ENCODE measurements at places on chromosomes 12 and 14. TPM values are rescaled to one million over a fixed set of nuclear protein-coding genes. Genes with fewer than 3 reads are reported as not detected.

DNA sequence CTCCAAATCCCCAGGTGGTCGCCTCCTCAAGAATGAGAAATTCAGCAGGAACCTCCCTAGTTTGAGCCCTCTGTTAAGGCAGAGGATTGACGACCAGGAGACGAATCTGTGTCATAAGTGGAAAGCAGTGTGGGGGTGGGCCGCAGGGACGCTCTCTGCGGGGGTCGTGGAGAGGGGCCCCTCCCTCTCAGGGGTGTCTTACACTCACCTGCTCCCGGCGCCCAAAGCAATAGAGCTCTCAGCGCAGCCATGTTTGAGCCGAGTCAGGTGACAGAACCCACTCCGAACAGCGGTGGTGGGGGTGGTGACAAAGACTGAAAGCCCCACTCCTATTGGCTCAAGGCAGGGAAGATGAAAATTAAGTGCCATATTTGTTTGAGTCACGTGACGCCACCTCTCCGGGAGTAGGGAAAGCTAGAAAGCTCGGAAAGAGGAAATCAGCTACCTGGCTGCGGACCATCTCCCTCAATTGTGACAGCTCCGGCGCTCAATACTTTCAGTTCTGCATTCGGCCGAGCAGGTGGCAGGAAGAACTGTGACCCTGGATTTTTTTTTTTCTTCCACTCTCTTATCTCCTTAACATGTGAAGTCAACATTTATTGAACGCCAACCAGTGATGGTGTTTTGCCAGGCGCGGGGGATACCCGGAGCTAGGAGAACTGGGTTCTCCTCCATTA, at the start of gene ZFYVE26:
ZFYVE26 (minus strand) TSS at position 265 of the 677 bp plus-strand sequence. CDS start 627 bp downstream, outside the sequence.
- DNase-seq: peak; percentile 98

GRCh38 chr12:116135209-116135930, 142.1 kb downstream of the MED13L start:
- DNase-seq: no peak

RFLNA gene
- polyA plus RNA-seq: 1.8 TPM

GRCh38 chr12:53012928-53013327, 6.7 kb downstream of the EIF4B start:
- DNase-seq: no peak

DNA sequence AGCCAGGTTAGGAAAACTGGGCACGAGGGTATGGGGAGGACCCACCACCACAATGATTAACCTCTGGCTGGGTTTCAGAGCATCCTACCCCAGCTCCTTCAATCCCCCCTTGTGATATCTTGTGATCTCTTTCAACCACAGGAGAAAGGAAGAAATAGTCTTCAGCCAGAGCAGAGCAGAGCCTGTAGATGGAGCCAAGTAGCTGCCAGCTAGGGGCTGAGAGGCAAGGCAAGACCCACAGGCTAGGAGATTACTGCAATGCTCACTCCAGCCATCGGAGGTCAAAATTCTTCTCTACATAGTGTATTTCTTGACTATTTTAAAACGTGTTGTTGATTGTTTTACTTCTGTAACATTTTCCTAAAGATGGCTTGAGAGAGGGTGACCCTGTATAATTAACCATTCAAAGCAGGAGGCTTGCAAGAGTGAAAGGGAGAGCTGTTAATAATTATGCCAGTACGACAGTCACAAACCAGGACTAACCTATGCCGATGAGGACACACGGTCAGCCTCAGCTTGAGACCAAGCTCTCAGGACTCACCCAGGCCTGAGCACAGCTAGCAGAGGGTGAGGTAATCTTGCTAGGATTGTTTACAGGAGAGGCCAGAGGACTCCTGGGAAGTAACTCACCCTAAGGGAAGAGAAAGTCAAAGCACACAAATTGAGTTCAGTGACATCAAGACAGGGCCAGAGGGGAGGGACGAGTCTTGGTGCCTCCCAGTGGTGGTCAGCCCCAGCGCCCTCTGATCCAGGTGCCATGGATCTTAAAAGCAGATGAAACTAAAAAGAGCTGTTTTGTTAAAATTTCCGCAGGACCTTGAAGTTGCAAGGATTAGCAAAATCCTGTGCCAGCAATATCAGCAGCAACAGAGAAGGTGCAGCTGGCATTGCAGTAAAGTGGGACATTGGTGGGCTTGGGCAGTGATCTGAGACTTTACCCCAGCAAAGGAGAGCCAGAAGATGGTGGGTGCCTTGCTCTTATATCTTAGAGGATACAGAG, 29.8 kb upstream of the CDKN3 start:
- DNase-seq: peak; percentile 79

DNA sequence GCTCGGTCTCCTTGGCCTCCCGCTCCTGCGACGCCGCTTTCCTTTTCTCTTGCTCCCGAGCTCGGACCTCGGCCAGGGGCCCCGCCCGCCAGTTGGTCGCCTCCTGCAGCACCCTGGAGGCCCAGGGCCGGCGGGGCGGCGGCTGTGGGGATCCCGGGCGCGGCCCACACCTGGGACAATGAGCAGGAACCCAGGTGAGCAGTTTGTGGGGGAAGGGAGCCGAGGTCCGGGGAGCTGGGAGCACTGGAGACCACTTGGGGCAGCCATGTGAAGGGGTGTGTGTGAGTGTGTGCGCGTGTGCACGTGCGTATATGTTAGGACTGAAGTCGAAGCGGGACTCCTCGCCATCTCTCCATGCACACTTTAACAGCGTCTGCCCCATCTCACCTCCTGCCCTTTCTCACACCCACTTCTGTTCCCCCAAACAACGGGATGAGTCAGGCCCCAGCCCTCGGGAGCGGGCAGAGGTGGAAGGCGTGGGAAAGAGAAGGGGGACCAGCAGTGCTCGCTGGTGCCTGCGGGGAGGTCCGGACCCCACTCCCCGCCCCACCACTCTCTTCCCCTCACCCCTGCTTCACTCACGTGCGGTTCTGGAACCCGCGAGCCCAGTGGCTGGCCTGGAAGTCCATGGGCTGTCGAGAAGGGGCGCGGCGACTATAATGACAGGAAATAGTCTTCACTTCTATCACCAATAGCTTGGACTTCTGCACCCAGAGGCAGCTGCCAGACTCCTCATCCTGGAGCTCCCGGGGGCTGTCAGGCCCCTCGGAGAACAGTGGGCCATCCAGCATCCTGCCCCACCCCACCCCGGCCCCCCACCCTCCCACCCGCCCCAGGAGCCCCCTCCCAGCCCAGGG, 450 bp downstream of the DDN start:
- DNase-seq: peak; percentile 44

RNASE7 gene
- 0.13 TPM for polyA plus RNA-seq

DNA sequence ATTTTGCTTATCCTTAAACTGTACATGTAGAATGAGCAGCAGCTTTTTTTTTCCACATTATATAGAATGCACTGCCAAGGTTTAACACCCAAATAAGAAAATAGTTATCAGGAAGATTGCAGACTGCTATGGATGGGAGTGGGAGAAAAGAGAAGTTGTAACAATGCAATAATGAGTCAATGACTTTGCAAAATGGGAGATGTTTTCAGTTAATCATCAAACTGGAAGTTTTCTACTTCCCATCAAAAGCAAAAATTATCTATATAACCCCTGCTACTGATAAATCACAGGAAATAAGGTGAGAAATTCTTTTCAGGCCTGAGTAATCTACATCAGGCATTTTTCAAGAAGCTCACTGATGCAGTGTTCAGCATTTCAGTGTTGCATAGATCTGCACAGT, 309.1 kb downstream of the GXYLT1 start:
- no peak for DNase-seq

SDR9C7 gene
- not detected for polyA plus RNA-seq

KRT5 gene
- 15.8 TPM for polyA plus RNA-seq

ADAM21 gene
- 0.14 TPM for polyA plus RNA-seq

GRCh38 chr14:63933711-63934110, 80.9 kb downstream of the SYNE2 start:
- DNase-seq: no peak

GRCh38 chr14:94823556-94824341, 53.8 kb upstream of the GSC start:
- DNase-seq: no peak

KRT79 gene
- 1.5 TPM for polyA plus RNA-seq

DNA sequence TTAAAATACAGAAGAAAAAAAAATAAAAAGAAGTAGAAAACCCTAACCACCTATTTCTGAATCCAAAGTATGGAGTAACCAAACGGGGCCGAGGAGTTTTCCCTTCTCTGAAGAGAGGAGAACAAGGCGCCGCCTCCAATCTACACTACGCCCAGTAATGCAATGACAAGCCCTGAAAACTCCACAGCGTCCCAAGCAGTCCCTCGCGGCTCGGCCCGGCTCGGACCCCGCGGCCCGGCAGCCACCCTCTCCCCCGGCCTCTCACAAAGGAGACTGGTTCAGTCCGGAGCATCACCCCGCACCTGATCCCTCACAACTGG, 371 bp downstream of the CHD8 start:
- no peak for DNase-seq

GRCh38 chr12:1281683-1282366, 290.8 kb downstream of the ERC1 start:
- DNase-seq: no peak

LMO3 gene
- polyA plus RNA-seq: 54.0 TPM

DNA sequence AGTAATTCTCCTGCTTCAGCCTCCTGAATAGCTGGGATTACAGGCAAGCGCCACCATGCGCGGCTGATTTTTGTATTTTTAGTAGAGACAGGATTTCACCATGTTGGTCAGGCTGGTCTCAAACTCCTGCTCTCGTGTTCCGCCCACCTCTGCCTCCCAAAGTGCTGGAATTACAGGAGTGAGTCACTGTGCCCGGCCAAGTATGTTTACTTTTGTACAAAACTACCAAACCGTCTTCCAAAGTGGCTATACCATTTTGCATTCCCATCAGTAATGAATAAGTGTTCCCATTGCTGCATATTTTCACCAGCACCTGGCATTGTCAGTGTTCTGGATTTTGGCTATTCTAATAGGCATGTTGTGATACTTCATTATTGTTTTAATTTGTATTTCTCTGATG, 8.4 kb upstream of the KRT6A start:
- no peak for DNase-seq

GPR84 gene
- polyA plus RNA-seq: 76.1 TPM

DNA sequence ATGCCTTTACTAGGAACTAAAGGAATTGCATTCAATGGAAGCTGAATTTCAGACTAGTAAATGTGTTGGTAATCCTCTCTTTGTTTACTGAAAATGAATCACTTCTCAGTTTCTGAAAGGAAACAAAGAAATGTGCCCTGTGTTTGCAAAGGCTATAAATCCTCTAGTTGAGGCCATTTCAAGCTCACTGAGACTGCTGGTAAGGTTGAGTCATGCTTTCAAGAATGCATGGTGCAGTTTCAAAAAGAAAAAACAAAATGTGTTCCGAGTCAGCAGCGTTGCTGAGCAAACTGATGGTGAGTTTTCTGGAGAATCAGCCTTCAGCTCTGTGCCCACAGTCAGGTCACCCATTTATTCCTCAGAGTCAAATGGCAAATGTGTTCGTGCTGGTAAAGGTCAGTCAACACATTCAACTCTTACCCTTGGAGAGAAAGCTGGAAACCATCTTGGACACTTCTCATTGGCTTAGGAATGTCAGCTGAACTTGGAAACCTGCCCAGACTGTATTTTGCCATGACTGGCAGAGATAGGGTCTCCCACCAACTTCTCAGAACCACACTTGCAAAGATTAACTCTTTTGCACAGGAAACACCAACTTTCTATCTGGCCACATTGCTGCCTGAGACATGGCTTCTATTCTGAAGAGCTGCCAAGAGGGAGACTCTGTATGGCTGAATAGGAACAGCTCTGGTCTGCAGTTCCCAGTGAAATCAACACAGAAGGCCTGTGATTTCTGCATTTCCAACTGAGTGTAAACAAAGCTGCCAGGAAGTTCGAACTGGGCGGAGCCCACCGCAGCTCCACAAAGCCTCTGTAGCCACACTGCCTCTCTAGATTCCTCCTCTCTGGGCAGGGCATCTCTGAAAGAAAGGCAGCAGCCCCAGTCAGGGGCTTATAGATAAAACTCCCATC, 484.4 kb downstream of the ATP23 start:
- peak; percentile 75 for DNase-seq

DNA sequence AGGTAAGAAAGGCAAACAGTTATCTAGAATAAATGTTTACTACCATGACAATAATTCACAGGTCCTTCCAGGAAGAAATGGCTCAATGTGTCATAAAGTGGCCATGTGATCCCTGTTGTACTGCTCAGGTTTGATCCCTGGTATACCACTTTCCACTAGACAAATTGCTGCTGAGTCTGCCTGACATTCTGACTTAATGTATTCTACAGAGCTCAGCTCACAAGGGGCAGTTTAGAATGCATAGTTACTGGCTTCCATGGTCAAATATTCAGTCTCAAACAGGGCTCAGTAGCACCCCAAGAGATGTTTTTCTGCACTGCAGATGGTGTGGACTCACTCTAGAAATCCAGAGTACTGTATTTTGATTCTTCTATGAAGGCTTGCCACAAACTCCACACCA, 21.8 kb downstream of the TSHR start:
- no peak for DNase-seq

GRCh38 chr14:60183741-60184140, 18.5 kb upstream of the DHRS7 start:
- DNase-seq: peak; percentile 47

IFI27 gene
- polyA plus RNA-seq: 883 TPM

GRCh38 chr12:53651737-53652136, 24.1 kb downstream of the ATP5MC2 start:
- no peak for DNase-seq
